Hematopoietic multipotent progenitor cell treated with erythropoietin and hydrocortisone succinate and interleukin-3 and kit ligand, for 15 days (in vitro differentiated cells): ENCODE measurements at places on chromosomes 2 and 18.

DNA sequence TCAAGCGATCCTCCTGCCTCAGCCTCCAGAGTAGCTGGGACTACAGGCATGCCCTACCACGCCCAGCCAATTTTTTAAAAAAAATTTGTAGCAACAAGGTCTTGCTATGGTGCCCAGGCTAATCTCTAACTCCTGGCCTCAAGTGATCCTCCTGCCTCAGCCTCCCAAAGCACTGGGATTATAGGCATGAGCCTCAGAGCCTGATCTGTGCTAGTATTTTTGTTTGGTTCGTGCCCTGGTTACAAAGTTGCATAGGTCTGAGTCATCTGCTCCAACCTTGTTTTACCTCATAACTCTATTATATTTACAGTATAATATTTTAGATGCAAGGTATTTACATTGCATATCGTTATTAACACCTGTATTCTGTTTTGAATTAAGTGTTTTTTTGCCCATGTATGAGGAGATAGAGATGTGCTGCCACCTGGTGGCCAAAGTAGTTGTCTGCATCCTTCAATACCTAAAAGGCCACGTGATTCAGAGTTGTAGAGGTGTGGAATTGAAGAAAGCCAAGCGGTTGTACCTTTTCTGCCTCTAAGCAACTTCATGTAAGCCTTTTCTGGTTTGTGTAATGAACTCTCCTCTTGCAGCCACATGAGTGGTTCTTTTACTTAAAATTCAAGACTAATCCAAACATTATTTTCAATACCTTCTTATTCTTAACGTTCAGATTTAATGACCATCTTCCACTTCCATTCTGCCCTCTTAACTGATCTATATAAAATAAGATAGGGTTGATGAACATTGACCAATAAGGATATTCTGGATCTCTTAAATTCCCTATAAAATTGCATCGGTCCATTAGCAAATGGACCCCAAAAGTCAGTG lies 19.9 kb upstream of the CABYR start:
- DNase-seq: peak; percentile 70

- DNase-seq: no peak
These were observed 32.0 kb downstream of the ABCG5 start for GRCh38 chr2:43806719-43807031.

DNA sequence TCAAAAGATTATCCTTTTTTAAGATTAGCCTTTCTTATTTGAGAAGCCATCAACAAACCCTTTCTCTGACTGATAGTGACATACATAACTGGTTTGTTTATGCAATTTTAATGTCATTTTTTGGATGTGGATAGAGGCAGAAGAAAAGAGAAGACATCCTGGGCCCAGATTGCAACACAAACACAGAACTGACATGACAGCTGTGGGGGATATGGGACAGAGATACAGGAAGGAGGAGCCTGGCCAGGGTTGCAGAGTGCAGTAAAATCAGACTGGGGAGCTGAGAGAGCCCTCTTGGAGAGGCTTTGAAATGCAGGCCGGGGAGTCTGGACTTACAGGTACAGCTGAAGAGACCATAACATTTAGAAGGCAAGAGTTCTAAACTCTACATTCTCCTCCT lies 65.1 kb downstream of the SIGLEC15 start:
- DNase-seq: no peak

GRCh38 chr2:35708411-35708923 lies 647.1 kb upstream of the CRIM1 start:
- DNase-seq: no peak

DNA sequence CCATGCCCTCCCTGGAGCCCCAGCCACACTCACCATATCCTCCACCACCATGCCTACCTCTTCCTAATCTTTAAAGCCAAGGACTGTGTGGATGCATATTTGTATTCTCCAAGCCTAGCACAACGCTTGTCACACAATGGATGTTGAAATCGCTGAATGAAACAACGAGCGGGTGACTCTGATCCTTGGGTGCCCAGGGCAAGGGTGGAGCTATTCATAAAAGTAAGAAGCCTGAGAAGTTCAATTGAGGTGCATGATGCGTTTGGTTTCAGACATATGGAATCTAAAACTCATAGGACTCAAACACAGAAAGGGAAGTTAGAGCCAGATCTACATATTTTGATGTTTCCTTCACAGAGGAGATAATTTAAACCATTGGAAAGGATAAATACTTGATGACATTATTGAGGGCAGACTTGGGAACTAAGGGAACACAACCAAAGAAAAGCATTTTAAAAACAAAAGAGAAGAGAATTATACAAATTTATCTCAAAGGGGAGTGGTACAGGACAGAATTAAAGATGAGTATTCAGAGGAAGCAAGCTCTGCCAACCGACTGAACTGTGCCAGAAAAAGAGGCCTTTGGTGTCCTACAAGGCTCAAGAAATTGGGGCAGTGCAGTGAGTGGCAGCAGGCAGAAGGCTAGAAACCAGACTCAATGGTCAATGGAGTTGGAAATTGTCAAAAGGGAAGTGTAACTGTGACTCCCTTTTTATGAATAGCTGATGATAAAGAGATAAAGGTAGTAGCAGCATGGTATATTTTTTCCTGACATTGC lies 200.6 kb upstream of the NCKAP5 start:
- no peak for DNase-seq

DNA sequence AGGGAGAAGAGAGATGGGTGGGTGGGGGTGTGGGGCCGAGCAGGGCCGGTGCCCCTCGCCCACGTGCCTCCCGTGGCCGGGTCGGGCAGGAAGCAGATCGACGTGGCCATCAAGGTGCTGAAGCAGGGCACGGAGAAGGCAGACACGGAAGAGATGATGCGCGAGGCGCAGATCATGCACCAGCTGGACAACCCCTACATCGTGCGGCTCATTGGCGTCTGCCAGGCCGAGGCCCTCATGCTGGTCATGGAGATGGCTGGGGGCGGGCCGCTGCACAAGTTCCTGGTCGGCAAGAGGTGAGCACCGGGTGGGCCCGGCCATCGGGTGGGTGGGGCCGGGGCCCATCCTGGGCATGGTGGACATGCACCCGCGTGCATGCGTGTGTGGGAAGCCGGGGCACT lies 21.8 kb downstream of the ZAP70 start:
- DNase-seq: no peak

GRCh38 chr2:64179582-64180321 lies 35.5 kb upstream of the PELI1 start:
- DNase-seq: no peak

DNA sequence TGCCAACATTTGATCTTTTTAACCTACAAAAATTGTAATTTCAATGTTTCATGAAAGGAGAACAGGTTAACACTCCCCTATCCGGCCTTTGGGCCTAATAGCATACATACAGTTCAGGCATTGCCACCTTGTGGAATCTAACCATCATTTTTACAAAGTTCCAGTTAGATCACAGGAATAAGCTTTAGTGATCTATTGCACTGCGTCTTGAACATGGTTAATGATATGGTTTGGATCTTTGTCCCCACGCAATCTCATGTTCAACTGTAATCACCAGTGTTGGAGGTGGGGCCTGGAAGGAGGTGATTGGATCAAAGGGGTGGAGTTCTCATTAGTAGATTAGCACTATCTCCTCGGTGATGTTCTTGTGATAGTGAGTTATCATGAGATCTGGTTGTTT lies 58.2 kb upstream of the NEUROD1 start:
- DNase-seq: no peak
